ENCODE measurements at places on chromosomes 5 and 9. TPM values are rescaled to one million over a fixed set of nuclear protein-coding genes. Genes with fewer than 3 reads are reported as not detected.

CDH12 gene
- total RNA-seq, result not detected

KLF4 gene
- total RNA-seq, result 3.3 TPM

FAM221B gene
- total RNA-seq, result not detected

RCL1 gene
- total RNA-seq, result 11.2 TPM

PTAR1 gene
- 91.7 TPM for total RNA-seq

KIF12 gene
- not detected for total RNA-seq

UNC5A gene
- not detected for total RNA-seq

PRLR gene
- 1.2 TPM for total RNA-seq

CXCL14 gene
- 0.22 TPM for total RNA-seq

CTSV gene
- 0.89 TPM for total RNA-seq

ASPN gene
- 1.00 TPM for total RNA-seq

SLC24A2 gene
- total RNA-seq, result under 0.01 TPM

DDX4 gene
- total RNA-seq, result not detected

GPX8 gene
- total RNA-seq, result 126 TPM

STOML2 gene
- 303 TPM for total RNA-seq
